ENCODE measurements at places on chromosomes 6 and 20. TPM values are rescaled to one million over a fixed set of nuclear protein-coding genes. Genes with fewer than 3 reads are reported as not detected.

DNA sequence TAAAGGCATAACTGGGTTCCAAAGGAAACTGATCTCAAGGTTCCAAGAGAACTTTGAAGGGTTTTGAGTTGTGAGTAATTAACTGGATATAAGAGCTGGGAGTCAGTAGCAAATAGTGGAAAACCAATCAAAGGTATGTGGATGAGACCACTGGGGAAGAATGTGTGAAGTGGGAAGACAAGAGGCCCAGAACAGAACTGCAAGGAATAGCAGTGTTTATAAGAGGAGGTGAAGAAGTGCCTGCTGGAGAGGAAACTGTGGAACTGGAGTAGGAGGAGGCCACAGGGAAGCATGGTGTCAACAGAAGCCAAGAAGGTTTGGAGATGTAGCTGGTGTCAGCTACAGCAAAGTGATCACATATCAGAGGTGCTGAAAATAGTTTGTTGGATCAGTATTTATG lies 18.7 kb upstream of the HDAC2 start:
- no peak for DNase-seq

DNA sequence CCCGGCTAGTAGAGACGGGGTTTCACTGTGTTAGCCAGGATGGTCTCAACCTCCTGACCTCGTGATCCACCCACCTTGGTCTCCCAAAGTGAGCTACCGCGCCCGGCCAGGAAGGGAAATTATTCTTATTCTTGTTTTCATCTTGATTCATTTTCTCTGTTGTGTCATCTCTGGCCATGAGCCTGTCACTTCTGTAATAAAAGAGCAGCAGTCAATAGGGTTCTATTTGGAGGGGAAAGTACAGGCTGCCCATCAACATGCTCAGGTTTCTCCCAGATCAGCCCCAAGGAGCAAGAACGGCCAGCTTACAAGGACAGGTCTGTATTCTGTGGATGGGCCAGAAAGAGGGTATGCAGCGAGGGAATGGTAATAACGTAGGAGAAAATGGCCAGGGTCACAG lies 345.0 kb downstream of the PREX1 start:
- no peak for DNase-seq

GRCh38 chr6:48069280-48069679 lies 41.7 kb downstream of the PTCHD4 start:
- no peak for DNase-seq

The BANF2 gene
- not detected for total RNA-seq

- DNase-seq = no peak
Observed at GRCh38 chr6:82924799-82925535, 140.7 kb downstream of the UBE3D start.

- no peak for DNase-seq
Observed at GRCh38 chr6:134080171-134080795, 27.9 kb upstream of the SLC2A12 start.

The RHAG gene
- not detected for total RNA-seq

GRCh38 chr6:39203436-39204159 lies 25.7 kb downstream of the KCNK5 start:
- DNase-seq = no peak

The CST2 gene
- not detected for total RNA-seq

GRCh38 chr6:67393356-67393755 lies 1241.7 kb upstream of the ADGRB3 start:
- DNase-seq = no peak

- no peak for DNase-seq
Observed at GRCh38 chr20:57265997-57266290, 497 bp downstream of the BMP7 start.

The OR2H1 gene
- under 0.01 TPM for total RNA-seq

- DNase-seq = no peak
Observed at GRCh38 chr6:100343316-100344077, 121.2 kb downstream of the SIM1 start.

- no peak for DNase-seq
Observed at GRCh38 chr20:3043322-3043721, at the start of gene GNRH2. Gene GNRH2 (plus strand): TSS chr20:3043622. CDS start chr20:3044415, 793 bp downstream.

The SRC gene
- total RNA-seq = 4.7 TPM

The SEMG1 gene
- total RNA-seq = not detected

- DNase-seq = no peak
Observed at GRCh38 chr6:166444446-166444845, 61.7 kb upstream of the MPC1 start.

DNA sequence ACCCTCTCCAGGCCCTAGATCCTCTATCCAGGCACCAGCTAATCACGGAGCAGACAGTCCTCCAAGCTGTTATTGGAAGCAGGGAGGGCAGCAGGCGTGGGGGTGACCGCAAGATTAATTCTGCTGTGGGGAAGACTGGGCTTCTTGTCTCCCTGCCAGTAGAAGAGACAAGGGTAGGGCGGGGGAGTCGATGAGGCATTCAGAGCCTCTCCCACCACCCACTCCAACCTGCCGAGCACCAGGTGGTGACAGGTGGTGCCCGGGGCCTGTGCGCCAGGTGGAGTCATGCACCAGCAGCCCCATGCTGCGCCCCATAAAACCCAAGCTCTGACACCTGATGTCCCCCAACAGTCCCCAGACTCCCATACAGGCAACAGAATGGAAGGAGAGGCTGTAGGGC lies 89.6 kb downstream of the CDH22 start:
- DNase-seq = no peak

GRCh38 chr6:45428727-45429126 lies 51.0 kb upstream of the SUPT3H start:
- no peak for DNase-seq

- no peak for DNase-seq
Observed at GRCh38 chr6:83958241-83958685, 75.3 kb upstream of the MRAP2 start.
